OCI-LY7 (cell line): ENCODE measurements at places on chromosomes 7 and 10. TPM values are rescaled to one million over a fixed set of nuclear protein-coding genes. Genes with fewer than 3 reads are reported as not detected.

GRCh38 chr7:209906-210305, 17.5 kb downstream of the FAM20C start:
- DNase-seq = no peak

DNA sequence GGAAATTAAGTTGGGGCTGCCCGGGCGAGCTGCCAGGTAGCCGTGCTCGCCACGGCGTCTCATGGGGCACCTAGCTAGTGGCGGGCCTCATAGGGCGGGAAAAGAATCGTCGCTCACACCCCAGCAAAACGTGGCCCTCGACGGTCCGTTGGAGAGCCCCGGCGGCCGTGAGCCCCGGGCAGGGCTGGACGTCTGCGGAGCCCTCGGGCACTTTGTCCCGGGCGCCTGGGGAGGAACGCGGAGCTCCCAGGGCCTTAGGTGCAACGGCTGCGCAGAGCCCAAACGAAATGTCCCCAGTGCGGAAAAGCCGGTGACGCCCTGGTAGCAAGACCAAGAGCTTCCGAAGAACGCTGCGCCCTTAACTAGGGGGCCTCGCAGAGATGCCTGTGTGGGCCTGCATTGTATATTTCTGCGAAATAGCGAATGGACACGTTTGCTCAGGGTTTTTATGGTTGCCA, 866 bp upstream of the SFMBT2 start:
- no peak for DNase-seq

GRCh38 chr10:94496010-94496409, 49.6 kb upstream of the HELLS start:
- no peak for DNase-seq

GRCh38 chr7:45000093-45001032, at the start of gene CCM2:
TSS of gene CCM2 (plus strand) at chr7:45000201. CDS start at chr7:45000334, 133 bp downstream.
- DNase-seq = peak; percentile 50

- no peak for DNase-seq
Observed at GRCh38 chr10:81865581-81865980, 9.4 kb upstream of the NRG3 start.

GRCh38 chr7:4233146-4233545, 448.9 kb upstream of the FOXK1 start:
- no peak for DNase-seq

DNA sequence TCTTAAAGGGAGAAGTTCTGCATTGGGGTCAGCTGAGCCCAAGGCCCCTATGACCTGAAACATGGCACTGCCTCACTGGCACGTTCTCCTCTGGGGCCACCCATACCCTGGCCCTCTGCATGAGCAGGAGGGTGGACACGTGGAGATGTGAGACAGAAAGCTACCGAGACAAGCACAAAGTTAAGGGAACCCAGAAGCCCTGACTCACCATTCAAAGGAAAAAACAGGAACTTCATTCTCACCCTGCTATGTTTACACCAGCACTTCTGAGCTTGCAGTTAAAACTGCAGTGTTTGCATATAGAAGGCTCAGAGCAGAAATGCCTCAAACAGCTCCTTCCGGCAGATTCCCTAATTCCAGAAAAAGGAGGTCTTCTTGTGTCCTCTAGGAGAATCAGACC, 41.7 kb downstream of the DENND11 start:
- DNase-seq = no peak

Gene PON1
- total RNA-seq = not detected in 2 replicates

Gene CACNA2D1
- total RNA-seq = not detected in 2 replicates
